Activated CD4-positive, alpha-beta memory T cell treated with anti-CD3 and anti-CD28 coated beads, Interleukin-2, amount 10 ng/mL, durations not matched to agents 7 days and 5 days (primary cell): ENCODE measurements at places on chromosomes 6 and 20. TPM values are rescaled to one million over a fixed set of nuclear protein-coding genes. Genes with fewer than 3 reads are reported as not detected.

MRAP2 gene
- total RNA-seq = not detected

DNA sequence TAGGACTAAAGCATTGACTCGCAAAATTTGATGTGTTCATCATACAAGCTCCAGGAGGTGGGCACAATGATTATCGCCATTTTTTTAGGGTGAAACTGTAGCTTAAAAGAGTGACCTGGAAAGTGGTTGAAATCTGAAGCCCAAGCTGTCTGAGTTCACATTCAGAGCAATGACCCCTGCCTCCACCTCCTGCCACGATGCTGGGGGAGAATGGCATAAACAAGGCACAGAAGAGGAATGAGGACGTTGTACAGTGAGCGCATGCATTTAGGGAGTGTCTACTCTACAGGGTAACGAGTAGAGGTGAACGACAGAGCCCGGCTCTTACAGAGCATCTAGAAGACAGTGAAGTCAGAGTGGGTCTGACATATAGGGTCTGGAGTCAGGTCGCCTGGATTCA, 37.2 kb downstream of the CNKSR3 start:
- H3K4me1 ChIP-seq = no peaks in the 10 kb centered on the region
- H3K36me3 ChIP-seq = no peaks in the 10 kb centered on the region
- DNase-seq = no peak
- H3K27me3 ChIP-seq = peaks cover 2% of the 10 kb centered on the region

- no peaks in the 10 kb centered on the region for H3K36me3 ChIP-seq
- H3K27ac ChIP-seq = no peak overlapping the region
- peaks cover 3% of the 10 kb centered on the region for H3K4me1 ChIP-seq
- peaks cover 36% of the 10 kb centered on the region for H3K27me3 ChIP-seq
- no peak overlapping the region for H3K4me3 ChIP-seq
These were observed 10.5 kb upstream of the FAM210B start for GRCh38 chr20:56348305-56348693.

GRCh38 chr6:122558080-122558479, 52.1 kb upstream of the PKIB start:
- no peaks in the 10 kb centered on the region for H3K36me3 ChIP-seq
- no peaks in the 10 kb centered on the region for H3K27me3 ChIP-seq
- no peak overlapping the region for H3K4me3 ChIP-seq
- no peaks in the 10 kb centered on the region for H3K4me1 ChIP-seq

NMBR gene
- not detected for total RNA-seq

DNA sequence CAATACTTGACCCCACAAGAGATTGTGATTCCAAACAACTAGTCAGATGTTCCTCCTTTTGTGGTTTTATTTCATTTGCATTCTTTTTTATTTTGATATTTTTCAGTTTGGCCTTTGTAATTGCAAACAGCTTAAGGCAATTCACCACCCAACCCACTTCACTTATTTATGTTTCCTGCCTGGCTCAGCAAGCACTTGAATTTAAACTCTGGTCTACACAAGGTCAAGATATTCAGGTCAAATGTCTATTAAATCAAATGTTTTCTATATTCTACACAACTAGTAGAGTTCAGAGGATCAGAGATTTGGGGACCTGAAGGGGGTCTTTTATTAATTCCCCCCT, 100.1 kb downstream of the SGK1 start:
- no peak overlapping the region for H3K27ac ChIP-seq
- DNase-seq = no peak
- no peak overlapping the region for H3K4me3 ChIP-seq
- no peaks in the 10 kb centered on the region for H3K4me1 ChIP-seq
- no peaks in the 10 kb centered on the region for H3K36me3 ChIP-seq

PRRT1 gene
- 0.13 TPM for total RNA-seq

GRCh38 chr20:61125546-61126180, 126.4 kb upstream of the CDH4 start:
- no peak overlapping the region for H3K4me3 ChIP-seq
- no peak overlapping the region for H3K27ac ChIP-seq
- no peaks in the 10 kb centered on the region for H3K4me1 ChIP-seq
- no peaks in the 10 kb centered on the region for H3K36me3 ChIP-seq
- no peak for DNase-seq

TFAP2C gene
- not detected for total RNA-seq

DXO gene
- total RNA-seq = 17.5 TPM

NELFE gene
- total RNA-seq = 70.6 TPM

HLA-DMA gene
- 54.0 TPM for total RNA-seq

GRCh38 chr20:59805786-59806577, 127.5 kb downstream of the SYCP2 start:
- peak; percentile 5 for DNase-seq
- H3K27ac ChIP-seq = no peak overlapping the region

- H3K4me3 ChIP-seq = no peak overlapping the region
- DNase-seq = no peak
- H3K27ac ChIP-seq = no peak overlapping the region
These were observed 18.7 kb upstream of the TTPAL start for GRCh38 chr20:44457016-44457415.

GRCh38 chr6:134183844-134184243, 131.4 kb upstream of the SLC2A12 start:
- H3K27ac ChIP-seq = no peak overlapping the region
- peaks cover 7% of the 10 kb centered on the region for H3K4me1 ChIP-seq
- no peak for DNase-seq

PTPRK gene
- total RNA-seq = 0.53 TPM

DNA sequence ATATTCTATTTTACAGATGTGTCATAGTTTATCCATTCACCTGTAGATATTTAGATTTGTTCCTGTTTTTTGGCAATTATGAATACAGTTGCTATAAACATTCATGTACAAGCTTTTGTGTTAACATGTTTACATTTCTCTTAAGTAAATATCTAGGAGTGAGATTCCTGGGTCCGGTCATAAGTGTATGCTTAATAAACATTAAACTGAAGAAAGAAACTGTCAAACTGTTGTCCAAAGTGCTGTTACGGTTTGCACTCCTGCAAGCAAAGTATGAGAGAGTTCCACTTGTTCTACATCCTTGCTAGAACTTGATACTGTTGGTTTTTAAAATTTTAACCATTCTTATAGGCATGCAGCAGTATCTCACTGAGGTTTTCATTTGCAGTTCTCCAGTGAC, 138.6 kb downstream of the RALGAPA2 start:
- no peak for DNase-seq
- H3K4me1 ChIP-seq = no peaks in the 10 kb centered on the region
- H3K27me3 ChIP-seq = no peaks in the 10 kb centered on the region
- peaks cover 2% of the 10 kb centered on the region for H3K36me3 ChIP-seq
- no peak overlapping the region for H3K27ac ChIP-seq
- H3K4me3 ChIP-seq = no peak overlapping the region

DNA sequence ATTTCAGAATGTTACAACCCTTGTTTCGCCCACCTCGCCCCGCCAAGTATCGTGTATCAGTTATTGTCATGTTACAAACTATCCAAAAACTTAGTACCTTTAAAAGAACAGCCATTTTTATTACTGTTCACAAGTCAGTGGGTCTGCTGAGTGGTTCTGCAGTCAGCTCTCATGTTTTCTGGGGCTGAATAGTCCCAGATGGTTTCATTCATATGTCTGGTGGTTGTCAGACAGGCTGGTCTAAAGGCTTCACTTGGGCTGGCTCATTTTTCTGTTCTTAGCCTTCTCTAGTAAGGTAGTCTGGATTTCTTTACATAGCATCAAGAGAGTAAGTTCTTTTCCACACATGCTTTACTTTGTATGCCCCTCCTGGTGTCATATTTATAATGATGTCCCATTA, 8.6 kb downstream of the ZNF292 start:
- peaks cover 22% of the 10 kb centered on the region for H3K36me3 ChIP-seq
- no peaks in the 10 kb centered on the region for H3K27me3 ChIP-seq
- DNase-seq = no peak
- no peak overlapping the region for H3K27ac ChIP-seq
- no peak overlapping the region for H3K4me3 ChIP-seq
